ENCODE measurements at places on chromosomes 11 and 22.

DNA sequence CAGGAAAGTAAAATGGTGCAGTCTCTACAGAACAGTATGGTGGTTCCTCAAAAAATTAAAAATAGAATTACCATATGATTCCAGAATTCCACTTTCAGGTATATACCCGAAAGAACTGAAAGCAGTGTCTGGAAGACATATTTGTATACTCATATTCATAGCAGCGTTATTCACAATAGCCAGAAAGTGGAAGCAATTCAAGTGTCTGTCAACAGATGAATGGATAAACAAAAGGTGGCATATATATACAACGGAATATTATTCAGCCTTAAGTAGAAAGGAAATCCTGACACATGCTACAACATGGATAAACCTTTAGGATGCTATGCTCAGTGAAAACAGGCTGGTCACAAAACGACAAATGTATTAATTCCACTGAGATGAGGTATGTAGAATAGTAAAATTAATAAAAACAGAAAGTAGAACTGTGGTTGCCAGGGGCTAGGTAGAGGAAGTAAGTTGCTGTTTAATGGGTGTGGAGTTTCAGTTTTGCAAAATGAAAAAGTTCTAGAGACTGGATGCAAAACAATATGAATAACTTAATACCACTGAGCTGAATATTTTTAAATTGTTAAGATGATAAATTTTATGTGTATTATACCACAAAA, 14.5 kb downstream of the SAA1 start:
- DNase-seq: no peak

DNA sequence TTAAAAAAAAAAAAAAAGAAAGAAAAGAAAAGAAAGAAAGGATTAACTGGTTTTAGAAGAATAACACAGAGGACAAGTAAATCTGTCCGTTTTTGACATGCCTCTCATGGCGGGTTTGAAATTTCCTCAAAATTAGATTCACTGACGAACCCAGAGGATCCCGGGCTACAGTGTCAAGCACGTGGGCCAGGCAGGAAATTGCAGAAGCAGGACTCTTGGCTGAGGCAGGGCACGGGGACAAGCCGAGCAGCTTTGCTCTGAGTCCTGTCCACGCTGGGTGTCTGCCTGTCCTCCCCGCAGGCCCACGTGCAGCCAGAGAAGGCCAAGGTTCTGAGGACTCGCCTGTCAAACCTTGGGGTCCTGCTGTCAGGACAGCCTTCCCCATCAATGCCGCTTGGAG, 24.7 kb downstream of the GAL start:
- DNase-seq: no peak

DNA sequence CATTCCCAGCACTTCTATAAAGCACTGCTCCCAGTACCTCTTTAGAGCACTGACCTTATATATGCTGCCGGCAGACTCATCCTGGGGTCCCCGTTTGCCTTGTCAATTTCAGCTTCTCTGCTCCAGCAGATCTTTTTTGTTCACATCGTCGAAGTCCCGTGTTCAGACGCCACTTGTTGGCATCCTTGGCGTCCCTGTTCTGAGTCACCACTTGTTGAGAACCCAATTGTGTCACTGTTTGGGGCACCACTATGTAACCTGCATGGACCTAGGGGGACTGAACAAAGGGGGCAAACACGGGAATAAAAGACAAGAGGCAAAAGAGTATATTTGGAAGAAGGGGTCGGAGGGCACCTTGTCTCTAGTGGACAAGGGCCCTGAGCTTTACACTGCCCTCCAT, 25.5 kb downstream of the OR10A6 start:
- DNase-seq: no peak

DNA sequence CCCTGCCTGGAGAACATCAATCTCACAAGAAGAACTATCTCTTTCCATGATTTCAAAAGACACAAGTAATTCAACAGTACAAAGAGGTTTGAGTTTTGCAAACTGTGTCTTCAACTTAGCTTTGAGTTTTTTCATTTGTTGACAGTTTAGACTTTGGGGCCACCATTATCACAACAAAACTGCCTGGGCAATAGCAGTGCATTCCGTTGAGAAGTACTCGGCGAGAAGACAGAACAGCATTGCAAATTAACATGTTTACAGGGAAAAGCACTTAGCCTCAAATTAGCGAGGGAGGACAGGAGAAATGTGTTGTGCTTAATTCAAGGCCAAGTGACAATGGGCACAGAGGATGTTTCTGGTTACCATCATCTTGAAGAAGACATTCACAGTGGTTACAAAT, 133.2 kb upstream of the MPPED2 start:
- DNase-seq: no peak

- no peak for DNase-seq
Measured at GRCh38 chr11:99424313-99425084, 403.8 kb downstream of the CNTN5 start.

DNA sequence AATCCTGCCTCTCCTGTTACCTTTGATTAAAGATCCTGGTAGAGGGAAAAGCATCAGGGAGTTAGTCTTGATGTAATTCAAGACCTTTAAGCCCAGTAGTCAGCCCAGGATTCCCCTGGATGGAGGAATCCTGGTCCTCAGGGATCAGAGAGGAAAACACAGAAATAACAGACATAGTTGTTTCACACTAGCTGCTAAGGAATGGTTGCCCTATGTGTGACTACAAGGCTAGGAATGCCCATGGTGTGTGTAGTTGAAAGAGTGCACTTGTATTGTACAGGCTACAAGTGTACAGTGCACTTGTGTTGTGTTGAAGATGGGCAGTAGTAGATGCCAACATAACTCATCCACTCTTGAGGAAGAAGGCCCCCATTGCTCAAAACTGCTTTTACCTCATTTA, 226.8 kb downstream of the AASDHPPT start:
- no peak for DNase-seq

GRCh38 chr22:35819421-35819820, 101.7 kb downstream of the APOL5 start:
- DNase-seq: no peak

GRCh38 chr11:57681168-57681567, 13.3 kb downstream of the ZDHHC5 start:
- no peak for DNase-seq

DNA sequence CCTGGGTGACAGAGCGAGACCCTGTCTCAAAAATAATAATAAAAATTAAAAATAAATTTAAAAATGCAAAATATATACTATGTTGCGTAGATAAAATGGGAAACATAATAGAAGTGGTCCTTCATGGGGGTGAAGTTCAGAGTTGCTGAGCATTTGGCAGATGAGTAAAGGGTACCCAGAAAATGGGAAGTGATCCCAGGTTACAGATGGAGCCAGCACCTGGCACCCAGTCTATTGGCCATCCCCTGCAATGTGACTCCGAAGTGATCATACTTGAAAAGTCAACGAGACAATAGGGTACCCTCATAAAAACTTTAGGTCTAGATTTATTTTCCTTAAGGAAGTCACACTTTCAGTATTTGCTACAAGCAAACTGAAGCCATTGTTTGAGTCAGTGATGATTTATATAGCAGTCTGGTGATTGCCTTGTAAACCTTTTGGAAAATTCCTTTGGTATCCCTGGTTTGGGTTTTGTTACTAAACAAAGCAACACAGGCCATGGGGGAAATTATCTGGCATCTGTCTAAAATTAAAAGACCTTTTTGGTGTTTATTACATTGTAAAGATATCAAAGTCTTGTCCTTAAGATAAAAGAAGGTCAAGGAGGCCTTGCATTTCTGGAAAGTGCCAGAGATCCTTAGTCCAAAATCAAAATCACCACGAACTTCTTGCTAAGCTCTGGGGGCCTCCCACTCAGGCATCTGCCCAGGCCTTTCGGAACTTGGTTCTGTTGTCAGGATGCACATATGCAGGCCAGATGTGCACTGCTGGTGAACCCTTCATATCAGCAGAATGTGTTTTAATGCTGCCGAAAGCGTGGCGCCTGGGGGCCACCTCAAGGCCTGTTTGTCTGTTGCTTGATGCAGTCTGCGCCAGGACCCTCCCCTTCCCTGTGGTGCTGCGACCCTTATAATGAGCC, 4.3 kb downstream of the SMARCB1 start:
- no peak for DNase-seq

- DNase-seq: no peak
Measured at GRCh38 chr11:36098853-36099375, 155.1 kb downstream of the LDLRAD3 start.

DNA sequence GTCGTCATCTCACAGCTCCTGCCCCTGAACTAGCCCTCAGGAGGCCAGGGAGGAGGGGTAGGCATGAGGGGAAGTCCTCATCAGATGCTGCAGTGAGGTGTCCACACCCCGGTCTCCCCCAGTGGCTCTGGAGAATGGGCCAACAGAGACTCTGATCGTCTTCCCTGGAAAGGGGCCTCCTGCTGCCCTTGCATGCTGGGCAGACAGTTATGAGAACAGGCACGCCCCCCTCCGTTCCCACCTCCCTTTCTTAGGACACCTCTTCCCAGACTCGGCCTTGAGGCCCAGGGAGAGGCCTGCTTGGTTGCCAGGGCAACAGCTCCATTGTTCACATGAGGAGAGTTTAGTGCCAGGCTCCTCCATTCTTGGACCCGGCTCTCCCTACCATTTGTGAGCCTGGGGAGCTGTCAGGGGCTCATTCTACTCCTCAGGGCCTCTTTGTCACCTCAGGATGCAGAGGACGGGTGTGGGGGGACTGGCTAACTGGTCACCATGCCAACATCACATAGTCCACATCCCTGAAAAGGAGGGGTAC, 157.7 kb downstream of the TTC17 start:
- no peak for DNase-seq

GRCh38 chr11:124070915-124071622, 29.9 kb upstream of the OR10G7 start:
- DNase-seq: peak; percentile 49

- DNase-seq: no peak
Measured at GRCh38 chr22:46661221-46661851, 41.1 kb downstream of the GRAMD4 start.

DNA sequence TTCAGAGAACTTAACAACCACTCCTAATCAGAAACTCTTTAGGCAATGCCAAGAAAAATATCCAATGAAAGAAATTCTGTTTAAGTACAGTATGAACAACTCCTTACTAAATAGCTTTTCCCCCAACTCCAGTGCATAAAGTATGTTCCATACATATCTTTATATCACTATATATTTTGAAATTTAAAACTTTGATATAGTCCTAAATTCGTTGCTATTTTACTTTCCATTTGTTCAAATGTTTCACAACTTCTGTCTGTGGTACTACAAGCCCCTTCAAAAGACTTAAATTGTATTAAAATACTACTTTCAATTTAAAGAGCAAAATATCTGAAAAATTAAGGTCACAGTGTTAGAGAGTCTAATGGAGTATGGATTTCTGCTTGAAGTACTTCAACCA, 52.6 kb downstream of the STK33 start:
- no peak for DNase-seq

- no peak for DNase-seq
Measured at GRCh38 chr11:105953886-105954285, 68.2 kb downstream of the MSANTD4 start.

DNA sequence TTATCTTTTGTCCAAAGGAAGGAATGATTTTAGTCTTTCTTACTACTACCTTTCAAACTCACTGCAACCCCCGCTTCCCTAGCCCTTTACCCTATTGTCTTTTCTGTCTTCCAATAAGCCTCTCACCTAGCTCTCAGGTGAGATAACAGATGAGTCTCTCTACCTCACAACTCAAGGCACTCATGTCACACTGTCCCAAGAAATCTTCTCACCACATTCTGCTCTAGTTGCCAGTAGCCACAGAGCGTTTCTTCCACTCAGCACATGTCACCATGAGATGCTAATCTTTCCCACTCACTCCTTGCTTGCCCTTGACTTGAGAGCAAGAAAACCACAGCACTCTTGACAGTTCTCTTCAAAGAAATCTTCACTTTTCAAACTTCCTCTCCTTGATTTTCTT, 32.7 kb upstream of the TMEM41B start:
- no peak for DNase-seq

GRCh38 chr22:45204241-45204640, 36.5 kb downstream of the KIAA0930 start:
- DNase-seq: no peak

DNA sequence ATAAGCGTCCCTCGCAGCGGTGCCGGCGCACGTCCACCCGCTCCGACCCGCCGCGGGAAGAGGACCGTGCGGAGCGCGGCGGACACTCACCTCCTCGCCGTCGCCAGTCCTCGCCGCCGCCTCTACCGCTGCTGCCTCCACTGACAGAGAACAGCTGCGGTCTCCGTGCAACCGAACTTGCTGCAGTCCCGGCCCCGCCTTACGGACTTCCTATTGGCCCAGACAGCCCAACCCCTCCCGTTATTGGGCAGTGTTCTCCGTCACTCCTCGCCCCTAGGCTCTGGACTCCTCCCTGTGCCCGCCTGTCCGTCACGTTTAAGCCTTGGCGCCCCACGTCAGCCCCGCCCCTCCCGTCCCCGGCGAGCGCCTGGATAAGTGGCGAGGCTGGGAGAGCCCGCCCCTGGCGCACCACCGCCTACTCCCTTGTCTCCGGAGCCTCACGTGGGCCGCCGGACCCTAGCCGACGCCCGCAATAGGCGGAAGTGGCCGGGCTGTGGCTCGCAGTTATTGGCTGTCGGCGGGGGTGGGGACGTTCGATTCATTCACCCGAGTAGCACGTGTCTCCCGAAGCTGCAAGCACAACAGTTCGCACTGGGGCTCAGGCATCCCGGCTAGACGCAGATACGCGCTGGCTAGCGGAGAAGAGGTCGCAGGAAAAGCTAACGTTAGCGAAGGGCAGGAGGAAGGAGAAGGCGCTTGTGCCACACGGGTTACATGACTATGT, at the start of gene PC:
PC (minus strand) TSS at position 152 of the 724 bp plus-strand sequence. CDS start 86,224 bp downstream, outside the sequence.
- peak; percentile 97 for DNase-seq

DNA sequence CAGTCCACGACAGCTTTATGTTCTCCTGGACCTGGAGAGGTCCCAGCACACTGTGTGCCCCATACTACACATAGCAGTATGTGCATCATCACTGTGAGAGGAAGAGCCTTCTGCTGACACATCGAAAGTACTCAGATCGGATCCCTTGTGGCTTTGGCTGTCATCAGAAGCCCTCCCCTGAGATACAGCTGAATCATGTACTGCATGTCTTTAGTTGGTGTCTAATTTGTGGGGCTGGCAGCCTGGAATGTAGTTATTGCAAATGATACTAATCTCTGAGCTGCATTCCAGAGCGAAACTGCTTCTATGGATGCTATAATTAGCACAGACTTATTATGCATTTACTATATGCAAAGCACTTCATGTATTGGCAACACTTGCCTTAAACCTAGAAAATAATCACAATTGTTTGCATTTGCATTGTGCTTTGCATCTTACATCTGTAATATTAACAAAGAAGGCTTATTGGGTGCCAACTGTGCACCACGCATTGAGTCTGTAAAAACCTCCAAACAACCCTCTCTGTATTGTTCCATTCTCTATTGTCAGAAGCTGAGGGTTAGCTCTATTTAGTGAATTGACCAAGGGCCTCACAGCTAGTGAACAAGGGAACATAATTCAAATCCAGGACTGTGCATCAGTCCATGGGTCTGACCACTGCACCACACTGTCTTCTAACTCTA, 89.2 kb upstream of the CRTAM start:
- DNase-seq: no peak
